T-helper 17 cell (primary cell): ENCODE measurements at places on chromosomes 5 and 9.

DNA sequence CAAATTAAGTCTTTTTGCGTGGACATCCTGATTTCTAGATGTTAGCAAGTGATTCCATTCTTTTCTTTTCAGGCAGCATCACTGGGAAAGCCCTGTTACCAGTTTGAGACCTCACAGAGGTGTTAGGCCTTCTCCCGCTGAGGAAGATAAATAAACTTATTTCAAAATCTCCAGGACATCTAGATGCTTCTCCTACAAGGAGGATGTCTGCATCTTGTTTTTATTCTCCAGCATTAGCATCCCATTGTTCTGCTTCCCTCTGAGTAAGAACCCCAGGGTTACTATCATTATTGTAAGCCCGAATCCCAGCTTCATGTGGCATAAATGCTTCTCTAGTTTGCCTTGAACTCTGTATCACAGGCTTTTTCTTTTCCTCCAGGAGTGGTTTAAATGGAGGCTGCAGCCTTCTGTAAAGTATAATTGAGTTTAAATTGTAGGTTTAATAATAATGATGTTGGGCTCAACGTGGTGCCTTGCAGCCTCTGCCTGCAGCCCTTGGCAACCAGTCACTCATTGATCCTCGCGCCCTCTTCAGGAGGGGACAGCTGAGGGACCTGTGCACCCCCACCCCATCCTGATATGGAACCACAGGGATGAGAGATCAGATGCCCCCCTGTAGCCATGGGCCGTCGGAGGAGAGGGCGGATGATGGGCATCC, 114.9 kb downstream of the PDZD2 start:
- no peak for DNase-seq

GRCh38 chr5:157335534-157336422, 69.9 kb downstream of the CYFIP2 start:
- no peak for DNase-seq

DNA sequence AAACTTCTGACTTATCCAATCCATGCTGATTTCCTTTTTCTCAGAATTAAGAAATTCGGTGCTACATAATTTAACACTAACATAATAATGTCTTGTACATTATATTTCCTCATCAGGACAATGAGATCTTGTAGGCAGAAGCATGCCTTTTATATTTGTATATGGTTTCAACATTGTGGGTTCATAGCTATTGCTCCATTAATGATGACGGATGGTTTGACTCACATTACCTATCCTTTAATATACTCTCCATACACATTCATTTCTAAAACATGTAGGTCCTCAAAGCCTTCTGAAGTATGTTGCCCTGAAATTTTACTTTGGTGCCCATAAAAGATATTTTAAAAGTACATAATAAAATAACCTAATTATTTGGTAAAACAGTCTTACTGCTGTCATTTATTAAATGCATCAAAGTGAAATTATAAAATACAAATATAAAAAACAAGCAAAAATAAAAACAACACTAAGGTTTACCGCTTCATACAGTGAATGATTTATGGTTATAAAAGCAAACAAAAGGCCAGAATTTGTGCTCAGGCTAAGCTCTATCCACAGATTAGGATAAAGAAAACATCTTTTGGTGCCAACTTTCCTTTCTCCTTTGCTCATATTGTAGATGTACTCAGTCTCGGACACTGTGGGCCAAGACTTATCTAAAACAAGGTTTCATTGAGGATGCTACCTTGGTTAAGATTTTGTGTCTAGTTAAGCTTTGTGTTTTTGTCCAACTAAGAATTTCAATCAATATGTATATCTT, 61.2 kb upstream of the GCNT4 start:
- DNase-seq, result no peak

GRCh38 chr5:62376064-62376463, 27.6 kb downstream of the DIMT1 start:
- DNase-seq, result no peak

DNA sequence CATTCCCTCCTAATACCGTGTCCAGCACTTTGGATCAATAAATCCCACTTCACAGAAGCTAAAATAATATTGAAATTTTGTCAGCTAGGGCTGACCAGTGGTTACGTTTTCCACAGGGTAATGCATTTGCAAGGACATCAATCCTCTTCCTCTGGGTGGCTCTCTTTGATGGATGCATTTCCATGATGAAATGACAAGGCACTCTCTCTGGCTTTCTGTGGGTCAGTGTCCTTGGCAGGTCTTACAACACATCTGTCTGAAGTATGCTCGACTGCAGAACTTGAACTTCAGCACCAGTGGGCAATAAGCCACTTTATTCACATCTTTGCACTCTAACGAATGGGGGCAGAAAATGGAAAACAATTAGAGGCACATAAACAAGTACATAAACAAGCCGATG, 330.1 kb downstream of the ADAMTS6 start:
- no peak for DNase-seq

DNA sequence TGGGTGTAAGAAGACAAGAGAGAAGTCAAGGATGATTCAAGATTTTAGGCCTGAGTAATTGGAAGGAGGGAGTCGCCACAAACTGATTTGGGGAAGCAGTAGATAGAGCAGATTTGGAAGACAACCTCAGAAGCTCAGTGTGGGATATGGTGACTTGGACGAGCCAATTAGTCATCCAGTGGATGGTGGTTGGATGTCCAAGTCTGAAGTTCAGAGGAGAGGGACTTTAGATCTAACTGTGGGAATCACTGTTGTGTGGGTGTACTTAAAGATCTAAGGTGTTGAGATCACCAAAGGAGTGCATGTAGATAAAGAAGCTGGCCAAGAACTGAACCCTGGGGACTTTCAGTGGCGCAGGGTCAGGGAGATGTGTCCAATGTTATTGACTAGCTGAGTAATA, 2.2 kb downstream of the IDNK start:
- no peak for DNase-seq

- DNase-seq, result no peak
Observed at GRCh38 chr5:4520559-4520958, 619.6 kb upstream of the ADAMTS16 start.

GRCh38 chr5:5470933-5471332, 48.5 kb downstream of the ICE1 start:
- DNase-seq, result no peak

- no peak for DNase-seq
Observed at GRCh38 chr5:17267106-17267505, 49.7 kb downstream of the BASP1 start.

DNA sequence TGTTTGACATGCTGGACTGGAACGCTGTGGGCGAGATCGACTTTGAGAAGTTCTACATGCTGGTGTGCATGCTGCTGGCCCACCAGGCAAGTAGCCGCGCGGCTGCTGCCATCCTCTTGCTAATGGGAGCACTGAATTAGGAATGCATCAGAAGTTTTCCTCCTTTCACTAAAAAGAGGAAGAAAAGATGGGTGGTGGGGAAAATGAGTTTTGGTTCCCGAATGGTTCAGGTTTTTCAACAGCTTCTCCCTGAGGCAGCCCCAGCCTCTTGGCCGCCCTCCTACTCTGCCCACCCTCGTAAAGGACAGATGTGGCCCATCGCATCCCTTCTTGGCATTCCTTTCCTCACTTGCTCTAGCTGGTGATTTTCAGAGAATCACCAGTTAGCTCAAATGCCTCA, 5.5 kb downstream of the EFCAB9 start:
- no peak for DNase-seq

DNA sequence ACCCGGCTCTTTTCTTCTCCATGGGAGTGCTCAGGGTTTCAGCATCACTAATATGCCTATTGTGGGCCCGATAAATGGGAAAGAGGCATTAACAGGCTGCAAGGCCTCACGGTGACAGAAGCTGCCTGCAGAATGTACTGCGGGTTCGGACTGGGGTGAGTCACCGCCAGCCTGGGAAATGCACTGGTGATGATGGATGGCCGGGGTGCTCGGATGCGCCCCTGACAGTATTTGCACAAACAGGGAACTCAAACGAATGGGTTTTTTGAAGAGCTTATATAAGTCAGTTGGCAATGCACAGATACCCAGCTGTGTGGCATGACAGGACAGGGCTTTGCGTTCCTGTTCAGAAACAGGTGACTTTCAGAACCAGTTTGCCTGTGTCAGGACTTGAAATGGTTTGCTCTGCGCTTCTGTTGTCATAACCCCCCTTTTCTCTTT, 42.0 kb upstream of the PITX1 start:
- no peak for DNase-seq

DNA sequence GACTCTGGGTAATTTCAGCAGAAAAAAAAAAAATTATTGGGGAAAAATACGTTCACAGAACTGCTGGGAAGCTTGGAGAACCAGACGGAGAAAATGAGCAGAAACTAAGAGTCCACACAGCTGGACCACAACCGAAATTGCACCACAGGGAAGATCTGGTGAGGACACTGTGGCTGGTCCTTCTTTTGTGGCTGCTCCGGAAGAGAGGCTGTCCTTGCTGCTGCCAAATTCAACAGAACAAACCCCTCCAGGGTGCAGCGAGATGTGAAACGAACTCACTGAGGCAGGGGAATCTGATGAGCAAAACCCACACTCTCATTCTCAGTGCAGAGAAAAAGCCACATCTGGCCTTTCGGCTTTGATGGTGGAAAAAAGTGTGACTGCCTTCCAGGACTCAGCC, 200.0 kb downstream of the ACTL7B start:
- DNase-seq, result no peak
